ENCODE measurements at places on chromosomes 13 and 19.

DNA sequence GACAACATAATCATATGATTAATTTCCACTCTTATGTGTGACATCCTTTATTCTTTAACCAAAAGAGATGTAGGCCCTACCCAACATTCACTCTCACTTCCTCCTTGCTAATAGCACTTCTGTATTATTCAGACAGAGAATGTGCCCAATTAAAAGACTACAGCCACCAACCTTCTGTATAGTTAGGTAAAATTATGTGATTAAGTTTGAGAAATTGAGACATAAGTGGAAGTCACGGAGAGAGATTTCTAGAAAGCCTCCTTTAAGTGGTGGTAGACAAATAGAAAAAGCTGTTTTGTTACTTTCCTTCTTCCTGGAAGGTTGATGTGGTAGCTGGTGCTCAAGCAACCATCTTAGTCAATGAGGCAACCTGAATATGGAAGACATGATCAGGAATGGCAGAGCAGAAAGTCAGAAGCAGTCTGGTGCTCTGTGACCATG lies 14.8 kb downstream of the EPSTI1 start:
- DNase-seq, result no peak

GRCh38 chr19:38970664-38971532 lies 4.6 kb downstream of the FBXO17 start:
- DNase-seq, result peak; percentile 31

GRCh38 chr19:48543121-48543710 lies 8.8 kb upstream of the SULT2B1 start:
- DNase-seq, result no peak

DNA sequence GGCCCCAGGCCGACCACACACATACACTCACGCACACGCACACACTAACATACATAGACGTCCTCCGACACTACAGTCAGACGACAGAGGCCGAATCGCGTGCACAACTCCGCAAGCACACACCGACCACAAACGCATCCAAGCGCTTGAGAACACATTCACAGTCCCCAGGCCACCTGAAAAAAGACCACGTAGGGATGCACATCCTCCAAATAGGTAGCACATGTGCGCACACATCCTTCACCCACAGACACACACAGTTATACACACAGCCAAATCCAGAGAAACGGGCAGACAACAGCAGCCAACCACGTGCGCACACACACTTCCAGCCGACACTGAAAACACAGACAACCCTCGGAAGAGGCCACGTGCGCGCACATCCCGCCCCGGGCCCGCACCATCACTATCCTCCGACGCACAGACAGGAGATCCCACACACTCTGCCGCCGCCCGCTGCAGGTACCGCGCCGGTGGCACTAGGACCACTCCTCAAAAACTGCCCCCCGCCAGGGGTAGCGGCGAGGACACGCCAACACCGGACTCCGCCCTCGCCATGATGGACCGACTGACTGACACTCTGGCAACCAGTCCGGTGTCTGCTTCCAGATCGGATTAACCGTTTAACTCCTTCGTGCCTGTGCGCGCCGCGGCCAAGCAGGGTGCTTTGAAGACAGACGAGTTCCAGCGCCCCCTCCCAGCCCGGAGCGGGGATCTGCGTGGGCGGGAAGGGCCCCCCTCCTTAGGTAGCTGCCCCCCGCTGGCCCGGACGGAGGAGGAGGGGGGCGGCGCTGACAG lies 493 bp upstream of the PDE4A start:
- no peak for DNase-seq

- no peak for DNase-seq
Observed at GRCh38 chr13:77099415-77099814, 72.5 kb upstream of the FBXL3 start.

DNA sequence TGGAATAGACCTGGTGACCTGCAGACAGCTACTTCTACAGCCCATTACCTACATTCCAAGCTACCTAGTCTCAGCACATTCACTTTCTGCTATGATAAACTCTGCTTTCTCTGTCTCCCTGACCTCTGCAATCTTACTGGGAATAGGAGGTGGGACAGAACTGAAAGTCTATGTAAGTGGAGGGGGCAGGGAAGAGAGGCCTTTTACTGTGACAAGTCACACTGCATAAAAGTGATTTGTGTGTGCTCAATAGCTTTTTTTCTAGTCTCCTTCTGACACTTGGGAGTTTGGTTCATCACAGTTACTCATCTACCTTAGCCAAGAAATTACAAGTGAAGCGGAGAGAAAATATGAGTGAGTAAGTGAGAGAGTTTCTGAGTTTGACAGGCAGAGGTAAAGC lies 322.4 kb downstream of the OLFM4 start:
- no peak for DNase-seq

DNA sequence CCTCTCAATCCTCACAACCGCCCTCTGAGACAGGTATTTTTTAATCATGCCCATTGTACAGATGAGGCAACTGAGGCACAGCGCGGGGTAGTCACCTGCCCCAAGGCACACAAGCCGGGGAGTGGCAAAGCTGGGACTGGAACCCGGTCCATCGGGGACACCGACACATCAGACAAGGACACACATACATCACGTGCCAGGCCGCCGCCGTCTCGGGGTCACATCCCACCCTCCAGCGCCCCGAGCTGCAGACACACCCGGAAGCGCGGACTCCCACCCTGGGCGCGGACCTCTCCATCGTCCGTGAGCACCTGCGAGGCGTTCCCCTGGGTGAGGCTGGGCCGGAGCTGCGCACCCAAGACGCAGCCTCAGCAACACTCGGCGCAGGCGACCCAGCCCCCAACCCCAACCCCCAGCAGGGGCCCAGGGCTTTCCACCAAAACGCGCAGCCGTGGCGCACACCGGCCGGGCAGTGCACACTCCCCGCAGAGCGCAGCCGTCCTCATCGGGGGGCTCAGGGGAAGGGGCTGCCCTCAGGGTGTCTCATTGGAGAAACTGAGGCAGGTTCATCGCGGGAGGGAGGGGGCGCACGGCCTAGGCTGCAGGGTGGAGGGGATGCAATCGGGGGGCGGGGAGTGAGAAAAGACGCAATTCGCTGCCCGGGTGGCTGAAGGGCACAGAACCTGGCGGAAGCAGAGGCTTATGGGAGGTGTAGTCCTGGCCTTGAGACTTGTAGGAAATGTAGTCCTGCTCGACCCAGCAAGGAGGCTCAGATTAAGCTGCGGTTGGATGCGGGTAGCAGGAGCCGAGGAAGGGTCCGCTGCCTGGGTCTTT lies 1.9 kb upstream of the LMTK3 start:
- DNase-seq, result peak; percentile 8

DNA sequence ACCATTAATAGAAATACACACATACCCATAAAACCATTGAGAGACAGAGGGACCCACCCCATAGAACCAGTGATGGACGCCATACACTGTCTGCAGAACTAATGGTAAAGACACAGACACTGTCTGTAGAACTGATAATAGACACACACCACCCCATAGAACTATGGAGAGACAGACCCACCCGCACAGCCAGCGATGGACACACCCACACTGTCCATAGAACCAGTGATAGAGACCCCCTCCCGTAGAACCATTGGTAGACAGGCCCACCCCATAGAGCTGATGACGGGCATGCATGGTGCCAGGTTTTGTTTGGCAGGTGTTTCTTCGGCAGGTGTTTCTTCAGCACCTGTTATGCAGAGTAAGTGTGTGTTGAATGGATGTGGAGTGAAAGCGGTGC lies 88.3 kb upstream of the TEX29 start:
- no peak for DNase-seq

DNA sequence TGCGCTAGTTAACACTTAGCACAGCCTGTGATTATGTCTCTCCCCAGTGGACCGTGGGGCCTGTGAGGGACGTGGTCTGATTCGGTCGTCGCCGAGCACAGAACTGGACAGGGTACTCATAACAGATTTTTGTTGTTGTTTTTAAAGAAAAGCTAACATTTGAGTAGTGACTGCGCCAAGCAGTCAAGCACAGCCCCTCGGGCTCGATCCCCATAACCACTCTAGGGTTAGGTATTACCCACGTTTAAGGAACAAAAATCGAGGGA lies 805 bp upstream of the PTOV1 start:
- DNase-seq, result no peak

GRCh38 chr13:39952249-39953233 lies 297.1 kb downstream of the COG6 start:
- no peak for DNase-seq

DNA sequence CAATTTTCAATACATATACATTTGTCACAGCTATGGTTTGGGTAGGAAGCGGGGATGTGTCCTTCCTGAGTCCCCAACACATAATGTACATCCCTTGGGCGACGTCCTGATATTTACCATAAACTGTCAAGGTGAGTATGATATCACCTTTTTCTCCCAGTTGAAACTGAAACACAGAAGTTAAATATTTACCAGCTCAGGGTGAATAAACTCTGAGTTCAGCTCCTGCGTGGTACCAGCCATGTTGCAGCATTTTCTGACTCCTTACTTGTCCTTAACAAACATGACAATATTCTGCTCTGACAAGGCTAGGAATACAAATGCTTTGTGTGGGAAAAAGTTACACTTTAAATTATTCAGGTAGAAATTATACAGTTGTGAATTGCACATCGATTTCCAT lies 294.2 kb downstream of the TEX29 start:
- no peak for DNase-seq

GRCh38 chr13:51630288-51630615 lies 46.0 kb downstream of the WDFY2 start:
- DNase-seq, result no peak

- peak; percentile 61 for DNase-seq
Observed at GRCh38 chr19:17289489-17289888, 7.8 kb downstream of the ANKLE1 start.

GRCh38 chr19:46791944-46792343 lies 3.5 kb upstream of the SLC1A5 start:
- DNase-seq, result no peak

DNA sequence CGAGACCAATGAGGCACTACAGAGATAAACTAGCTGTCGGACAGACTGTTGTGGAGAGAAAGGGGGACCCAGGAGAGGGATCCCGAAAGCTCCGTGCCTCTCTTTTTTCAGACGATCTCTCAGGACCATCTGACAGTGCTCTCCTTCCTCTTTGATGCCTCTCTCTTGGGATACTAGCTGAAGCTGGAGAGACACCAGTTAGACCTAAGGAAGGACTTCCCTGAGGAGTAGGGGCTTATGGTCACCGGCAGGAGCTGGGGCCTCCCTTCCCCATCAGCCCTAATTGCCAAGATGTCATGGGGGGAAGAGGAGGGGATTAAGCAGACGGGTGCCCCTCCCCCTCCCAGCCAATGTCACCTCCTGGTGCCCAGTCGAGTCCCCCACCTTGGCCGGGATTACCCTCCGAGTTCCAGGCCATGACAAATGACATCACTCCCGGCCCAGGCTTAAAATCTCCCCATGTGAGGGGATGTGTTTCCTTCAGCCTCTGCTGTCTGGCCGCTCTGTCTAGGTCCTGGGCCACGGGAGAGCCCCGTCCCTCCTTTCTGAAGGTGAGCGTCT lies at the start of gene CRX:
CRX (plus strand) TSS at position 478 of the 561 bp plus-strand sequence. CDS start 12,507 bp downstream, outside the sequence.
- DNase-seq, result no peak

DNA sequence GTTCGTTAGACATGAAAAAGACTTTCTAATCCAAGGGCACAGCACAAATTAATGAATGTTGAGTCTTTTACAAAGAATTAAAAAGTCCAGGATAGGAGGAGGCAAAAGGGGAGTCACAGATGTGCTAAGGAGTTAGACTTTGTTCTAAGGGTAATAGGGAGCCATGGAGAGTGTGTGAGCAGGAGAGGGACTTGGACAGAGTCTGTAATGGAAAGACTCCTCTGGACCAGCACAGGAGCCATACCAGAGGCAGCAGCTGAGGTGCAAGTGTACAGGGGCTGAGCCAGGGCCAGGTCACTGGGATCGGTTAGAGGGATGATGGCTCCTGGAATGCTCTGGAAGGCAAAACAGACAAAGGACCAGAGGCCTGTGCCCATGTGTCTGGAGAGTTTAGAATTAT lies 10.5 kb downstream of the GTPBP3 start:
- DNase-seq, result no peak

DNA sequence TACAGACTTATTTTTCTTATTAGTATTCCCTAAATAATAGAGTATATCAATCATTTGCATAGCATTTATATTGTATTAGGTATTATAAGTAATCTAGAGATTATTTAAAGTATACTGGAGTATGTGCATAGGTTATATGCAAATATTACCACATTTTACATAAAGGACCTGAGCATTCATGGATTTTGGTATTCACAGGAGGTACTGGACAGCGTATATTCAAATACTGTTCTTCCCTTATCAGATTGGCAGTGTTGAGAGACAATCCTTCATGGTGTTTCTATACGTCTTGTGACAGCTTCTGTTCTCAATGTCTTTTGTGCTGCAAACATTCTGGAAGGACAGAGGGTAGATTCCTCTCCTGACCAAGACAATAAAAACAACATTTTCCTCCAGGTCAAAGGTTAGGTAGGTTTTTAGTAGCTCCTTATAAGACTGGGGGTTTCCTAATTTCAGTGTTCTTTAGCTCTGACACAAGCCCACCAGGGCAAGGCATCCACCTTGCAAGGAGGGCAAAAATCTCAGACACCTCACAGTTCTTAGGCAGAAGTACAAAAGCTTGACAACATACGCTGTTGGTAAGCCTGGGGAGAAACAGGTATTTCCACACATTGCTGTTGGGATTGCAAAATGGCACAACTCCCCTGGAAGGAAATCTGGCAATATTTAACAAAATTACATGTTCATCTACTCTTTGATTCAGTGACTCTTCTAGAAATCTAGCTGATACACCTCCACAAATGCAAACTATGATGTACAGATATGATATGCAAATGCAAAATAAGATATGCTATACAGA lies 20.6 kb upstream of the PCCA start:
- DNase-seq, result no peak

GRCh38 chr13:41411522-41411921 lies 45.8 kb upstream of the RGCC start:
- peak; percentile 46 for DNase-seq

GRCh38 chr13:111961236-111961635 lies 105.7 kb upstream of the SOX1 start:
- no peak for DNase-seq

DNA sequence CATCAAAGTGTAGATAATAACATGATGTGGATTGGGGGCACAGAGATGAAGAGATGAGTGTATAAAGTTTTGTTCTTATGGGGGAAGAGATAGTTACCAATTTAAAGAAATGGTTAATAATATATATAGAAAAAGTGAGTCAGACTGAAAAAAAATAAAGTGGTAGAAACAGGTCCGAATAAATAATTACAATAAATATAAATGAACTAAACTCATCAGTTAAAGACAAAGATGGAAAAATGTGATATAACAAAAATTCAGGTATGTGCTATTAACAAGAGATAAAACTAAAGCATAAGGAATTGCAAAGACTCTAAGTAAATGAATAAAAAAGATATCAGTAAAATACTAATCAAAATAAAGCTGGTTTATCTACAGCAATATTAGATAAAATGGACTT lies 61.1 kb upstream of the KPNA3 start:
- no peak for DNase-seq

GRCh38 chr13:102227741-102228140 lies 174.1 kb downstream of the FGF14 start:
- no peak for DNase-seq

GRCh38 chr13:114143806-114144605 lies 11.6 kb upstream of the RASA3 start:
- no peak for DNase-seq

DNA sequence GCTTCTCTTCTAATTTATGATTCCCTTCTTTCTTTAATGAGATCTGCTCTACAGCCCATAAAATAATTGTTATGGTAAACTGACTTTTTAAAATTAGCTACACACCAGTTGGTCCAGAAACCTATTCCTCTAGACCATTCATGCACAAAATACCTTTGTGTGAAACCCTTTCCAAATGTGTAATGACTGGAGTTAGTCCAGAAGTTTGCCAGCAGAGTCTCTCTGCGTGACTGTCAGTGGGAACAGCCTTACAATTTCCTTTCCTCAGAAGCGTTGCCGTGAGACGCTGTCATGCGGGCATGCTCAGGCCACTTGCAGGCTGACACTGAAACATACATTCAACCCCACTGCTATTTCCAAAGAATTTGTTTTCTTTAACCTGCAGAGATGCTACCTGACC lies 965.2 kb downstream of the PCDH9 start:
- DNase-seq, result no peak
